ENCODE measurements at places on chromosomes 16 and 17.

DNA sequence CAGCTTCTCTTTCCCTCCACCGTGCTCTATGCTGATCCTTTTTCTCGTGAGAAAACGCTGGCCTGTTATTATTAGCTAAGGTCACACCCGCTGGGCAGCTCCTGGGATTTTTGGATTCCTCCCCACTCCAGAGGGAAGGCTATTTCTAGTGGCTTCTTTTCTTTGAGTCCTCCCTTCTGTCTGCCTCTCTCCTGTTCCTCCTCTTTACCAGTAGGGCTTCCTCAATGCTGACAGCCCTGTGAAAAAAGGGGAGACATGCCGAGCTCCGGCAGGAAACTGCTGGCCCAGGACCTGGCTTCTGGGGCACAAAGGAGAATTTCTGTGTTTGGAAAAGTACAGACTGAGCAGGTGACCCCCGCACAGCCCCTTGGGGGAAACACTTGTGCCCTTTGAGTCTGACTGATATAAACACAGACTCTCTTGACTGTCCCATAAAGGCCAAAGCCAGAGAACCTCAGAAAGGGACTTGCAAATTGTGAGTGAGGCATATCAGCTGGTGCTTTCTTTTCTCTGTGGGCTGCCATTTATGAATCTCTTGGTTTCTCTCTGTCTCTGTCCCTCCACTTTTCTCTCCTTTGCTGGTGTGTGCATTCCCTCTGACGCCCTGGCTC is 14.0 kb upstream of the RNF135 start:
- DNase-seq, result no peak

DNA sequence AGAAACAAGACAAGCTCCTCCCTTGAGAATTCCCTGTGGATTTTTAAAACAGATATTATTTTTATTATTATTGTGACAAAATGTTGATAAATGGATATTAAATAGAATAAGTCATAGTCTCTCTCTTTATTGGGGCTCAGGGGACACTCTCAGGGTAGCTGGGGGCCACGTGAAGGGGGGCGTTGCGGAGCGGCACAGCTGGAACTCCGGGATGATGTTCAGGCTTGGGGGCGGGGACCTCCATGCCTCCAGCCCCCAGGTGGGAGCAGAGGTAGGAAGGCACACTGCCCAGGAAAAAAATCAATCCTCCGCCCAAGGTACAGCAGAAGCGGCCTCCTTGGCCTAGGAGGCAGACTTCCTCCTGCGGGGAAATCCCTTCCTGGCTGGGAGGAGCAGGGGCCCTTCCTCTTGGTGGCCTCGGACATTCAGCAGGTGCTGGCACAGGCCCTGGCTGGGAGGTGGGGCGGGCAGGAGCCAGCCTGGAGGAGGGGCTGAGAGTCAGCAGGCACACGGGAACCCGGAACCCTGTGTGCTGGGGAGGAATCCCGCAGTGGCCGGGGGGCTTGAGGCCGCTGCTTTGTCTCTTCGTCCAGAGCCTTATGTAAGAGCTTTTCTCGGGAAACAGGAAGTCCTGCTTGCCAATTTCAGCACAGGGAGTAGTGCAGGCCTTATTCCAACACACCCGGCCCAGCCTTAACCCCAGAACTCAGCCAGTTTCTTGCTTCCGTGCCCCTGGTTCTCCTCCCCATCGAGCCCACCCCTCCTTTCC is 591 bp upstream of the TNFSF13 start:
- DNase-seq, result peak; percentile 58

- DNase-seq, result no peak
Observed at GRCh38 chr17:52828621-52829020, 670.1 kb upstream of the CA10 start.

GRCh38 chr16:15482068-15482747 is 47.8 kb downstream of the BMERB1 start:
- peak; percentile 4 for DNase-seq

DNA sequence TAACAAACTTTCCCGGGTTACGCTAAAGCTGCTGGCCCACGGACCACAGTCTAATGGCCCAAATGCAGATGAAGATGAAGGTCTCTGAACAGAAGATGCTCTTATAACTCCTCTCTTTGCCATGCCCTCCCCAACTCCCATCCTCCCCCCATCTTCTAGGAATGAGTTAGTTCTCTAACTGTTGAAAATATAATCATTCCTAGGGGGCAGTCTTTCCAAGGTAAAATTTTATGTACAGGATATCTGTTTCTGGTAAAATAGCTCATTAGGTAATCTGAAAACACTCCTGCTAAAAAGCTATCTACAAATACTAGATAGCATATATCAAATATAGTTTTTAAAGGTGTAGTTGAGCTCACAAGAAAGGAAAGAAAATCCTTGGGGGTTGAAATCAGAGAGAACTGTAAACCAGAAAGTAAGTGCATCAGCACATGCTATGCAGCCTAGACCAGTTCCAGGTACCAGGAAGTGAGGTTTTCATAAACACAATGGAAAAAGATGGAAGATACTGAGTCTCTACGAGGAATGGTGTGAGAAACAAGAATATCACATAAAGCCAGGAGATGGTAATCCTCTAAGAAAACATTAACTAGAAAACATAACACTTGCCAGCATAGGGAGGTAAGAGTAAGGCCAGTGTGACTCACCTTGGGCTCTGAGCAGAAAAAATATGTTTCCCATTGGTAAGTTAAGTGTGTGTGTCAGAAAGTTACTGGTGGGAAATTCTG is 38.1 kb downstream of the CMC2 start:
- no peak for DNase-seq

GRCh38 chr17:82344175-82344907 is 10.8 kb upstream of the SECTM1 start:
- no peak for DNase-seq
